ENCODE measurements at places on chromosomes 3 and 15. TPM values are rescaled to one million over a fixed set of nuclear protein-coding genes. Genes with fewer than 3 reads are reported as not detected.

Gene MFGE8
- 149 TPM for total RNA-seq

- DNase-seq, result no peak
Measured at GRCh38 chr3:125624341-125624740, 29.0 kb upstream of the OSBPL11 start.

GRCh38 chr3:39651993-39652739, 157.2 kb upstream of the MYRIP start:
- no peak for DNase-seq

- DNase-seq, result no peak
Measured at GRCh38 chr3:4820296-4821121, 158.7 kb upstream of the BHLHE40 start.

DNA sequence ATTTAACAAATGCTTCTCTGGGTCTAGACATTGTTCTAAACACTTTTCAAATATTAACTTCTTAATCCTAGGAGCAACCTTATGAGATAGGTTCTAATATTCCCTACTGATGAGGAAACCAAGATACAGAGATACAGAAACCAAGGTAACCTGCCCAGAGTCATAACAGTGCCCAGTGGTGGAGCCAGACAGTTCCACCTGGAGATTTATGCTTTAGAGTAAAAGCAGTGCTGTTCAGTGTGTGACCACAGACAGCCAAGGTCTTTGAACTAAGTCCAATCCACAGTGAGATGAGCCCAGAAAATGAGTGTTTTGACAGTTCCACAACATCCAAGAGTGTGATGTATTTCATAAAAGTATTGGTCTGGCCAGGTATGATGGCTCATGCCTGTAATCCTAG, 105.2 kb upstream of the UMPS start:
- no peak for DNase-seq

Gene LTF
- 0.08 TPM for total RNA-seq

GRCh38 chr3:25214034-25214433, 214.0 kb upstream of the RARB start:
- DNase-seq, result no peak

DNA sequence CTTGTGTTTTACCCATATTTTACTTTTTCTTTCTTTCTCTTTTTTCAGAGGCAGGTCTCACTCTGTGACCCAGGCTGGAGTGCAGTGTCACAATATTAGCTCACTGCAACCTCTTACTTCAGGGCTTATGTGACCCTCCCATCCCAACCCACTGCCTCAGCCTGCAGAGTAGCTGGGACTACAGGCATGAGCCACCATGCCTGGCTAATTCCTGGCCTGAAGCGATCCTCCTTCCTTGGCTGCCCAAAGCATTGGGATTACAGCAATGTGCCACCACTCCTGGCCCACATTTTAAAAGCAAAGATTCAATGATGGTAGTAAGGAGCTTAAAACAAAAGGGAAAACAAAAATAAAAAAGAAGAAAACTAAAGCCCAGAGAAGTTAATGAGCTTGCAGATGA, 11.1 kb upstream of the CDV3 start:
- no peak for DNase-seq

Gene GOLGA6L10
- 0.19 TPM for total RNA-seq

GRCh38 chr3:102605153-102605552, 170.3 kb downstream of the ZPLD1 start:
- no peak for DNase-seq

GRCh38 chr3:119245778-119246177, 5.1 kb upstream of the B4GALT4 start:
- no peak for DNase-seq

GRCh38 chr3:180265551-180265950, 228.8 kb upstream of the PEX5L start:
- no peak for DNase-seq

Gene ARPP21
- total RNA-seq, result not detected

- no peak for DNase-seq
Measured at GRCh38 chr15:101248274-101248673, 3.6 kb downstream of the CHSY1 start.

DNA sequence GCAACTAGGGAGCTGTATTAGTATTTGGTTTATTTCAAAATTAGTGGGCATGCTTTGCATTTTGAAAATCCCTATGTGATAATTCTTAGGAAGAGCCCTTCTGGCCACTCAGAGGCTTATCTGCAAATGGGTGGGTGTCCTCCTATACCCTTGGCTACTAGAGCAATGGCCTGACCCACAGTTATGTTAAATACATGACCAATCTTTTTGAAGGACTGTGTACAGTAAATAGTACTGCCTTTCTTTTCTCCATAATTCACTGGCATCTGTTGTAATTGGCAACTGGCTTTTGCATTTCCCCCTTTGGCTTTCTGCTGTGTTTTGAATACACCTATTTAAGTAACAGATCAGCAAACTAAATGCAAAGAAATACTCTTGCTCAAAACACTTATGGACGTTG, 175.4 kb downstream of the ANXA2 start:
- DNase-seq, result no peak

Gene RTP1
- not detected for total RNA-seq

- DNase-seq, result no peak
Measured at GRCh38 chr15:96629511-96629910, 299.0 kb downstream of the NR2F2 start.

DNA sequence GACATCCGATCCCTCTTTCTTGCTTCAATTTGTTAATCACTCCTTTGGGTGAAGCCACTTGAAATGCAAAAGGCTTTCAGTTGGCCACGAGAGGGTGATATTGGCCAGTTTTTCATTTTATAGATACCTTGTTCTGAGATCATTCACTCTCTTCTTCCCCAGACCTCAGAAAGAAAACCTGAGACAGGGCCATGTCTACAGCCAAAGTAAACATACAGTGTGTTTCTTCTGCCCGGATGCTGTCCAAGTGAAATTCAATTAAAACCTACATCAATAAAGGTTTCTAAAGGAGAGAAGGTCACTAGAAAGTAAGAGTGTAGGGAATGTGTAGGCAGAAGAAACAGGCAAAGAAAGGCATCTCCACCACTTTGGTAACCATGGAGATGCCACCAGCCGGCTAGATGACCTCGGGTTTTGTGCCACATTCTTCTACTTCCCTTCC, 39.5 kb upstream of the FMN1 start:
- DNase-seq, result peak; percentile 23

DNA sequence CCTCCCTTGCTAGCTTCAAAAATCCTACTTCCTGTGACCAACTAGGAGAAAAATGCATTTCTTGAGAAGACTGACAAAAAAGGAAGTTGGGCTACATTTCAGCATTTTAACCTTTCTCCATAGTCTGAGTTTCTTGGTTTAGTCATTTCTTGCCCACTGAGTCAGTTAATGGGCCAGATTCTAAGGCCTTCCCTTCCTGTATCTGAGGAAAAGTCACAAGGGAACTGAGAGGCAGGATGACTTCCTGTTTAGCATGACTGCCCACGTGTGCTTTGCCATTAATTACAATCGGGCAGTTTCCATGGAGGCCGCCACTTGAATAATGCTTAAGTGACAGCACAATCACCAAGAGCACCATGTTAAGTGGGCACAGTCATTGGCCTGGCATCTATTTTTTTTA, 794.4 kb upstream of the LMCD1 start:
- no peak for DNase-seq

DNA sequence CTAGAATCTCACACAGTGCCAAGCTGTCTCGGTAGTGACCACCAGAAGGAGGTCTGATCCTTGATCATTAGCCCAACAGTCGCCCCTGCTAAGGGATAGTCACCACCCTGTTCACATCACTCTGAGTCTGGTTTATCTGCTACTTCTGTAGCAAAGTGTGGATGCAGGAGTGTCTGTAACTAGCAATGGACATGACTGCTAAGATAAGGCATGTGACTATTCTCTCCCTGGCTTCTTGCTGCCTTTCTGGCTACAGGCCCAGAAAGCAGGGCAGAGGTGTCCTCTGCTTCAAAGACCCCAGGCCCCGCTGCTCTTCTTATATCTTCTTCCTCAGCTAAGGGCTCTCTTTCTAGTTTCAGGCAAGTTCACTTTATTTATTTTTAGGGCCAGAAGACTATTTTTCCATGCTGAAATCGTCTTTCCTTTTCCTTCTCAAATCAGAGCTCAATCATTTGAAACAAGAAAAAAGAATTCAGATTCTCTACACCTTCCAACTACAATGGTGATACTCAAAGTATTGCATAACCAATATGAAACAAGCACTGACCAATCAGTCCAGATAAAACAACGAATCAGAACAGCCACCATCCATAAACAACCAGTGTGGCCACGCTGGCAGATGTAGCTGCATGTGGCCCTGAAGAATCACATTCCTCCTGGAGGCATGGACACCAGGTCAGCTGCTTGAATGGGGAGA, 8.0 kb upstream of the KNG1 start:
- DNase-seq, result no peak

Gene TMF1
- 11.8 TPM for total RNA-seq

Gene GDPGP1
- 4.3 TPM for total RNA-seq

Gene HIGD2B
- total RNA-seq, result not detected

Gene RETNLB
- total RNA-seq, result not detected

DNA sequence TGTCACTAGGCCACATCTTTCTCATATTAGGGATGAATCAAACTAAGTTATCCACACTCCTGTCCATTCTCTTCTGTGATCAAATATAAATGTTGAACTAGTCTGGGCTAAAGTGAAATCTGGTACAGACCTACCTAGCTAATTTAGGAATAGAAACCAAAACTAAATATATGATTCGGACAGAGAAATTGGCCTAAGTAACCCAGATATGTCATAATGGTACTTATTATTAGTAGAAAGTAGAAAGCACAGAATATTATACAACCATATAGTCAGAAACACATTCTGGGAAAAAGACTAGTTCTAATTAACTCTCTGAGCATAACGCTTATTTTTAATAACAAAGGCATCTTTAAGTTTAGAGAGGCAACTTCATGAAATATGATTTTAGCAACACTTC, 389.0 kb downstream of the LSAMP start:
- DNase-seq, result no peak

GRCh38 chr15:74817370-74817737, 4.7 kb downstream of the LMAN1L start:
- DNase-seq, result no peak

Gene GNAT1
- not detected for total RNA-seq

Gene TNFSF10
- not detected for total RNA-seq

DNA sequence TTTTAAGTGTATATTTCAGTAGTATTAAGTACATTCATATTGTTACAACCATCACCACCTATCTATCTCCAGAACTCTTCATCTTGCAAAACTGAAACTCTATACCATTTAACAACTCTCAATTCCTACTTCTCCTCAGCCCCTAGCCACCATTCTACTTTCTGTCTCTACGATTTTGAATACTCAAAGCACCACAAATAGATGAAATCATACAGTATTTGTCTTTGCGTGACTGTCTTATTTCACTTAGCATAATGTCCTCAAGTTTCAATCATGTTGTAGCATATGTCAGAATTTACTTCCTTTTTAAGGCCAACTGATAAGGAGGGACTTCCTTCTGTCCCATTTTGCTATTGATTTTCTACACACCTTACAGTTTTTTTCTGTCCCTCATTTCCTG, 593.3 kb downstream of the FHIT start:
- DNase-seq, result no peak

Gene ROPN1
- not detected for total RNA-seq

Gene MEX3B
- 20.4 TPM for total RNA-seq

Gene CHRNA7
- 0.09 TPM for total RNA-seq

- no peak for DNase-seq
Measured at GRCh38 chr3:171770689-171771620, 39.3 kb downstream of the PLD1 start.

DNA sequence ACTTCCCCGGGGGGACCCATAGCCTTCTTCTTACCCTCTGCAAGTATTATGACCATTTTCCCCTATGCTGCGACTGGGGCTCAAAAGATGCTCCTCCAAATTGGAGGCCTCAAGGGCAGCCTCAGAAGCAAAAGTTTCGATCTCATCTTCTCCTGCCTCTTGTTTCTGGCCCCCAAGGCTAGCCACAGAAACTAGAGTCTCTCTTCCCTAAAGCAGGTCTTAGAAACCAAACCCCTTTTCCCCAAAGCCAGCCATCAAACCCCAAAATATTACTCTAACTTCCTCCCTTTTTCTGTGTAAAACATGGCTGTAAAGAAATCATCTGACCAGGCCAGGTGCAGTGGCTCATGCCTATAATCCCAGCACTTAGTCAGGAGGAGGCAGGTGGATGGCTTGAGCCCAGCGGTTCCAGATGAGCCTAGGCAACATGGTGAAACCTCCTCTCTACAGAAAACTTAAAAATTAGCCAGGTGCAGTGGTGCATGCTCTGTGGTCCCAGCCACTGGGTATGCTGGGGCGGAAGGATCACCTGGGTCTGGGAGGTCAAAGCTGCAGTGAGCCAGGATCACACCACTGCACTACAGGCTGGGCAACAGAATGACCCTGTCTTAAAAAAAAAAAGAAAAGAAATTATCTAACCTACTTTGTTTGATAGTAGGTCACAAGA, 36.7 kb upstream of the MFGE8 start:
- DNase-seq, result no peak

DNA sequence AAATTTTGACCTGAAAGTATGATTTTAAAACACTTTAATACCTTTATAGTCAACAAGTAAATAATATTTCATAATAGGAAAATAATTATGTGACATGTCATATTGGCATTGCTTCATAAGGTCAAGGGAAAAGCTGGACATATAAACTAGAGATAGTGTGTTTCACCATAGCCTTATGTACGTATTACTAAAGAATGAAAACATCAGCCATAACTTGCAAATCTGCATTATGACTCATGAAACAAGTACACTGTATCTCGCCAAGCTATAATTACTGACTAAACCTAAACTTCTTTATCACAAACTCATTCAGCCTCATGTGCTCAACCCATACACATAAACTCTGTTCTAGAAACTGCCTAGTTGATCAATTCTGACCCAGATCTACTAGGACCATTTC, 950.1 kb downstream of the FHIT start:
- no peak for DNase-seq

DNA sequence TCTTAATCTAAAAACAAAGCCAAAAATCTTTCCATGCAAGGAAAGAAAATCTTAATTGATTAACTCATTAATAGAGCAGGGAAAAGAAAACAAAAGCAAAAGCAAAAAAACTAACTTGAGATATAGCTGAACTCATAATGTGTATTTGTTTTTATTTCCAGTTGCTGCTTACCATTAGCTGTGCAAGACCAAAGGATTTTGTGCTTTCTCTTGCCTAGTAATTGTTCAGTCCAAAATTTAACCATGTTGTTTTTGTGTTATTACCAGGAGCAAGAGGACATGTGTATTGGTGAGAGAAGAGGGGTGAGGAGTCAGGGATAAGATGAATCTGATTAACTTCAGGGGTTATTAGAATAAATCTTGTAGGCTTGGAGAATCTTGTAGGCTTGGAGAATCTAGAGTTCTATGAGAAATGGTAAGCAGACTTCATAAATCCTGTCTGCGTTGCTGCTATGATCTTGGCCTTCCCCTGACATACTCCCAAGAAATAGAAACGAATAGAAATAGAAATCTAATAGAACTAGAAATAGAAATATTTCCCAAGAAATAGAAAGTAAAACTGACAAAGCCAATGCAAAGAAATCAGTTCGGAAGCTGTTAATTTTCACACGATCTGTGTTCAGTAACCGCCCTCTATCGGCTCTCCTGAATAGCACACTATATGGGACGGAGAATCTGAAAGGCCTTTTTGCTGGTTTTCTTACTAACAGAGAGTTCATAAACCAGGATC, 72.6 kb upstream of the TNFSF10 start:
- no peak for DNase-seq

Data from SJSA1 (cell line).